Erythroblast (primary cell): ENCODE measurements at places on chromosomes 3 and 15.
A peak's percentile ranks its signal among the peaks of the same experiment; 100 is the strongest.

DNA sequence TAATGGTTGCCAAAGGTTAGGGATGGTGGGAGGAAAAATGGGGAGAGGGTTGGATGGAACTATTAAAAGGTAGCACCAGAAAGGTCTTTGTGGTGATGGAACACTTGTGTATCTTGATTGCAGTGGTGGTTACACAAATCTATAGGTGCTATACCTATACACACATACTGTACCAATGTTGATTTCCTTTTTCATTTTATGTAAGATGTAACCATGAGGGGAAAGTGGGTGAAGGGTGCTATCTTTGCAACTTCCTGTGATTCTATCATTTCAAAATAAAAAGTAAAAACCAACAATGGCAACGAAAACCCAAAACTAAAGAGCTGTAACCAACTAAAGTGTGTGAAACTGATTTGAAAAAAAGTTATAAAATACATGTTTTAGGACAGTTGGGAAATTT is 761 bp upstream of the ZNF35 start:
- no peak for DNase-seq

DNA sequence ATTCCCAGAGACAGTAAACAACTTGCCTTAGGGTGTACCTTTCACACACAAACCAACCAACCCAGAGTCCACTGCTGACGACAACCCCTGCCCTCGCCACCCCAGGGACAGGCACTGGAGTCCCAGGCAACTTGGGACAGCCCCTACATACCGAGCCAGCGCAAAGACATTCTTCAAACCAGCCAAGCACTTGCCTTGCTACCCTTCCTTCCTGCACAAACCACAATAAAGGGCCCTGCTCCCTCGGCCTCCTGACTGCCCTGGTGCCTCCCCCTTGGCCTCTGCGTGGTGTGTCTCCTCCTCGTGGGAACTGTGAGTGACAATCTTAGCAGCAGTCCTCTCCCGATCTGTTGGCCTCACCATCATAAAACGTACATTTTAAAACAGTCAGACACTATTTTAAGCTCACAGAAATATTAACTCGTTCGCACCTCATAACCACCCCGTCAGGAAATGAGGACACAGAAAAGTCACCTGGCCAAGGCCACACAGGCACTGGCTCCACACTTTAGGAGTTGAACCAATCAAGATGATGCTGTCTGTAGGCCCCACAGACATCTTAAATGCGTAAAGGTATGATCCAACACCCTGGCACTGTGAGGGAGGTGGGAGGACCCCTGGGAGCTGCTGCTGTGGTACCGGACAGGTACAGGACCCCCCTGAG is 113.8 kb downstream of the ADCY5 start:
- no peak for DNase-seq

DNA sequence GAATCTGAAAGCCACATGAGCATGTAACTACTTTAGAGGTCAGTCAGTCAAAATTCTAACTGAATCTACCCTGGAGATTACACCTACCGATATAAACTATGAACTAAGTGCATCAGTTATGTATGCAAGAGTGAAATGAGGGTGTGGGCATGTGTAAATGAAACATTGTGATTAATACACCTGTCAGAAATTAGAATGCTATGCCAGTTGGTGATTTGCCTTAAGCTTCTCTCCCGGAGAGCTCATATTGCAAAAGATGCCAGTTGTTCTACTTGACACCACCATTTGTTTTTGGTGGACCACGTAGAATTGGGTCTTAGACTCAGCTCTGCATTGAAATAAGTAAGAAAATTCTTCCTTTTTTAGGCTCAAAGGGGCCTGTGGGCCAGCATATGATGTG is 91.0 kb upstream of the KBTBD8 start:
- DNase-seq, result no peak

- DNase-seq, result peak; percentile 6
Observed at GRCh38 chr3:43505351-43505750, 116.5 kb downstream of the ANO10 start.

DNA sequence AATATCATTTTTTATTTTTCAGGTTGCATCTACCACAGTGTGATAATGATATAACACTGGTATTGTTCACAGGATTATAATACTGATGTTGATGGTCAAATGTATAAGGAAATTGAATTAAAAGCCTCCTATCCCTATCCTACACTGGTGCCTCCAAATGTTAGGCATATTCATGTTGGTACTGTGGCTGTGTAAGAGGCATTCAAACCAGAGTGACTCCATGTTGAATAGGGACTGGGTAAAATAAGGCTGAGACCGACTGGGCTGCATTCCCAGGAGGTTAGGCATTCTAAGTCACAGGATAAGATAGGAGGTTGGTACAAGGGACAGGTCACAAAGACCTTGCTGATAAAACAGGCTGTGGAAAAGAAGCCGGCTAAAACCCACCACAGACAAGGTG is 68.9 kb upstream of the RNU6-1 start:
- DNase-seq, result no peak

DNA sequence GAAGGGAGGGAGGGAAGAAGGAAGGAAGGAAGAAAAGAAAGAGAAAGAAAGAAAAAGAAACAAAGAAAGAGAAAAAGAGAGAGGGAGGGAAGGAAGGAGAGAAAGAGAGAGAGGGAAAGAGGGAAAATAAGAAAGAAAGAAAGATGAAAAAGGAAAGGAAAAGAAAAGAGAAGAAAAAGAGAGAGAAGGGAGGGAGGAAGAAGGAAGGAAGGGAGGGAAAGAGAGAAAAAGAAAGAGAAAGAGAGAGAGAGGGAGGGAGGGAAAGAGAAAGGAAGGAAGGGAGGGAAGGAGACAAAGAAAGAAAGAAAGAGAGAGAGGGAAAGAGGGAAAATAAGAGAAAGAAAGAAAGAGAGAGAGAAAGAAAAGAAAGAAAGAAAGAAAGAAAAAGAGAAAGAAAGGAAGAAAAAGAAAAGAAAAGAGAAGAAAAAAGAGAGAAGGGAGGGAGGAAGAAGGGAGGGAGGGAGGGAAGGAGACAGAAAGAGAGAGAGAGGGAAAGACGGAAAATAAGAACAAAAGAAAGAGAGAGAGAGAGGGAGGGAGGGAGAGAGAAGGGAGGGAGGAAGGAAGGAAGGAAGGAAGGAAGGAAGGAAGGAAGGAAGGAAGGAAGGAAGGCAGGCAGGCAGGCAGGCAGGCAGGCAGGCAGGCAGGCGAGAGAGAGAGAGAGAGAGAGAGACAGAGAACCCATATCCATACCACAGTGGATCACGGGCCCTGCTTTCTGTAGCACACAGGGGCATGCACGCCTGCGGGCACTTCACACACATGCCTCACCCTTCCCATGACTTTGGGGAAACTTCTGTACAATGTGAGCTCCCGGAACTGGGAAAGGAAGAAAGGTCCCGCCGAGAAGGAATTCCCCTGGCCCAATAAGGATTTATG is 52.5 kb downstream of the ADCY5 start:
- DNase-seq, result no peak

GRCh38 chr15:50377867-50378751 is 23.1 kb upstream of the GABPB1 start:
- no peak for DNase-seq

DNA sequence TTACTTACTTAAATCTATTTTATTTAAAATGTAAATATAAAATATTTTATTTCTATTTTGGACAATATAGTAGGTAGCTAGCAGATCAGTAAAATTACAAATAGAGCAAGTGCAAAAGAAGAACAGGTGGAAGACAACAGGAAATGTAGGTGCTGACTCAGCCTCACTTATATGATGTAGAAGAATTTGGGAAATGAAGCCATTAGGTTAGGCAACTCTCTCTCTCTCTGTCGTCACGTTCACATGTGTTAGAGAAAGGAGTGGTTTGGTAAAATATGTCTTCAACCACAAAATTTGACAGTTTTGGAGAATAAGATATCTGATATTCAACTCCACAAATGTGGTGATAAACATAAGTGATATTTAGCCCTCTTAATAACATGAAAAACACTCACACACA is 532.5 kb upstream of the KCNMB2 start:
- DNase-seq, result no peak

DNA sequence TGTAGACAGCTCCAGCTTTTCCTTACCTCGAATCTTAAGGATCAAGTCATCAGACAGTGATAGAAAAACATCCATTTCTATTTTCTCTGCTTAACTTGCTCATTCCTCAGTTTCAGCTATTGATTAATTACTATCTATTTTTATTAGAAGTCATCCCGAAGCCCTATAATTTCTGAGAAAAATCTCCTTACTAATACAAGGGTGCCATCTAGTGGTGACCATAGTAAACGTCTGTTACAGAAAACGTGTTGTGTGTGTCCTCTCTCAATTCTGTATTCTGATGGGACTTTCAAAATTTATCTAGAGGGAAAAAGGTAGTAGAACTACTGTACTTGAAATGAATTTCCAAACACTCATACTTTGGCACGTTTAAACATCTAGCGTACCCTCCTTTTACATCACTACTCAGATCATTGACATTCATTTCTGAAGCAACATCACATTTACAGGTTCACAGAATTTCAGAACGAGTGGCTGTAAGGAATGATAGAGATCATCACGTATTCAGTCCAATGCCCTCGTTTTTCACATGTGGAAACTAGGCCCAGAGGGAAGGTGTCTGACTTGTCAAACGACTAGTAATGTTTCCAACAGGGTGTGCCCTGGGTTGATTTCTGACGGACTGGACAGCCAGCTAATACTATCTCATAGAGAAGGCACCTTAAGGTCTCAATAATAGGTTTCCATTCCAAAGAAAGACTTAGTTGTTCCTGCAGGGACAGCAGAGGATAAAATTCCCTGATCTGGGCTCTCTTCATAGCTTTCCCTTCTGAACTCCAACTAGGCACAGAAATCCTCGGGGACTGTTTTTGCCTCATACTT is 25.6 kb downstream of the HACD2 start:
- DNase-seq, result peak; percentile 59

- no peak for DNase-seq
Observed at GRCh38 chr3:53613125-53613524, 118.7 kb downstream of the CACNA1D start.

DNA sequence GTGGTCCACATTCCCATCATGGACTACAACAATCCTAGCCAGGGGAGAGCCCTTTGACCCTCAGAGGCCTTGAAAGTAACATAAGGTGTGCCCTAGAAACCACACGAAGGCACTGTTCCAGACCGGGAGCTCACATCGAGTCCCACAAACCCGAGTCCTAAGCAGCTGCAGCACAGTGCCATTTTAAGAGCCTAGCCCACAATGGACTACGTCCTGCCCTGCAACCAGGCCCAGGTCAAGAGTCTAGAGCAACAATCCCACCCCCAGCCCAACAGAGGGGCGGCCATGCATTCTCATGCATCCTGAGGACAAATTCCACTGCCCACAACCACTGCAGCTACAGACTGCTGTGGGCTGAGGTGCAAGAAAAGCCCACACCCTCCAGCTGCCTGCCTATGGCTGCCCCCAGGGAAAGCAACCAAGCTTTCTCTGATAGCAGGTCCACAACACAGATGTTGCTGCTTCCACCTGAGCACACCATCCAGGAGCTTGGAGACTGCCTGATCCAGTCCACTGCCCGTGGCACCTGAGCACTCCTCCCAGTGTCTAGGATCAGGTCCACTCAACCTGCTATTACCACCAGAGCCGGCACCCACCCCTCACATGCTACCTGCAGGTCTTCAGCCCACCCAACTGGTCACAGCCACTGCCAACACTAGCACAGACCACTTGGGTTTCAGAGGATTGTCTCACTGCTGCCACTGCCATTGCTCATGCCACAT is 56.8 kb downstream of the IGSF11 start:
- no peak for DNase-seq

DNA sequence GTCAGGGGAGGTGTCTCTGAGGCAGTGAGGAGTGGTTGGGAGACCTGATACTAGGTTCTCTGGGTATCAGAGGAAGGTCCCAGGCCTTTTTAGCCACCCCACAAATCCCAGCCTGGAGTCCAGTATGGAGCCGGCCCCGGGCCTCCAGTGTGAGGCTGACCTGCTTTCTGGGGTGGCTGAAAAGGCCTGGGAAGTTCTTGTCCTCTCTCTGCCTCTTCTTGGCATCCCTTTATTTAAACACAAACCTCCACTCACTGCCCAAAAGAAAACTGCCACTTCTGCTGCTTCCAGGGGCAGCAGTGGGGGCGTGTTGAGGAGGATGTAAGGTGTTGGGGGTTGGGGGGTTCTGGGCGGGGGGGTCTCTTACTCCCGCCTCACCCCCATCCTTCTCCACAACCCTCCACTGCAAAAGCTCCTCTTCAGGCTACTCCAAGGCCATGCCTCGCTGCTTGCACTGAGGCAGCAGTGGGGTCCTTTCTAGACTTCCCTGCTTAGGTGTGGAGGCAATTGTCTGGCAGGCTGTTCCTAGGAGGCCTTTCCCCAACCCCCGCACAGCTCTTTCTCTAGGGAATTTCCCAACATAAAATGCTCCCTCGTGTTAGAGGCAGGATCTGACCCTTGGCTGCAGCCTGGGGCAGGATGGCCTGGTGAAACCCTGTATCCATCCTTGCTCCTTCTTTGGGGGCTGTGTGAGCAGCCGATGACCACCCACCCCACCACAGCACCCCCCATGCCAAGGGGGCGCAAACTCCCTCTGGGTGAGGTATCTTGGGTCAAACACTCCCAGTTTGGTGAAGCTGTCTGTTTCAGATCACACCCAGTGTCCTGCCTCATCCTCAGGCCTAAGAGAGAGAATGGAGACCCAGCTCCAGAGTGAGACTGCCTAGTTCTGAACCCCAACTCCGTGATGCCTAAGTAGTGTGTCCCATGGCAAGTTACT is 12.1 kb upstream of the RAD18 start:
- DNase-seq, result no peak

DNA sequence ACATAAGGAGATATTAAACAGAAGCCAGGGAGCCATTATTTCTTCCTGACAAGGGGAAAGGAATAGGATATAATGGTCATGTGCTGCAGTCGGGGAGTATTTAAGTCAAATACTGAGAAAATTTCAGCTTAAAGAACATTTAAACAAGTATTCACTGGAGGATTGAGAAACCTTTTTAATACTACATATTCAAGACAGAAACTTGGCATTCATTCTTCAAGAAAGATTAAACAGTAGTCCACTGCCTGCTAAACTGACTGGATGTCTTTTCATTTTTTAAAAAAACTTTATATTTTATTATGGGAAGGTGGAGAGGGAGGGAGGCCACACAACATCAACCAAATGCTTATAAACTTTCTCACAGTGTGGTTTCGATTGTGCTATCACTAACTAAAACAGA is 107.4 kb upstream of the CBLB start:
- DNase-seq, result no peak

GRCh38 chr3:56681984-56682461 is 1.0 kb downstream of the TASOR start:
- no peak for DNase-seq

DNA sequence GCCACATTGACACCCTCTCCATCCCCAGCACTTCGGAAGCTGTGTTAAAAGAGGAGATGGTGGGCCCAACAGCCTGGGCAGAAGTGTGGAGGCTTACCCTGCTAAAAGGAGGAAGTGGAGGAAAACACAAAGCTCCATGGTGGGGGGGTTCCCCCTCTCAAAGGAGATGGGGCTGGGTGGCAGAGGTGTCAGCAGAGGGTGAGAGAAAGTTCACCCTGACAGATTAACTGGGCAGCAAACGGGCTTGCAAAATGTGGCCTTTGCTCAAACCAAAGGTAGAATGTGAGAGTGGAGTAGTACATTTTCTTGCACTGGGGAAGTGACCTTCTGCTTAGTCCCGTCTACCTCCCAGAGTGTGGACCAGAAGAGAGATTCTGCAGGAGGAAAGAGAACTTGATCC is 44.7 kb downstream of the MYO1E start:
- DNase-seq, result no peak
